ENCODE measurements at places on chromosomes 4 and X. TPM values are rescaled to one million over a fixed set of nuclear protein-coding genes. Genes with fewer than 3 reads are reported as not detected.

DNA sequence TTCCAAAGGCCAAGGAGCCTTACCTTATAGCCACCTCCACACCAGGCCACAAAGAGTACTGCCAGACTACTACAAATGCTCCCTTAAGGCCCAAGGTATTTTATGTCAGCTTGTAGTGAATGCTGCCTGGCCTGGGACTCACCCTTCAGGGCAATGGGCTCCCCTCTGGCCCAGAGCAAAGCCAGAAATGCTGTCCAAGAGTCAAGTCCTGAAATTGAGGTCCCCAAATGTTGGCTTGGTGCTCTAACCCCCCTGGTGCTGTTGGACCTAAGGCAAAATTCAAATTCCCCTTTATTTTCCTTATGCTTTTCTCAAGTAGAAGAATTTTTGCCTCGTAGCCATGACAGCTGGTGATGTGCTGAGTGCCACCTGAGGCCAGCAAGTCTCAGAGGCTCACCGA lies 1354.3 kb upstream of the DIAPH2 start:
- no peak for DNase-seq

DNA sequence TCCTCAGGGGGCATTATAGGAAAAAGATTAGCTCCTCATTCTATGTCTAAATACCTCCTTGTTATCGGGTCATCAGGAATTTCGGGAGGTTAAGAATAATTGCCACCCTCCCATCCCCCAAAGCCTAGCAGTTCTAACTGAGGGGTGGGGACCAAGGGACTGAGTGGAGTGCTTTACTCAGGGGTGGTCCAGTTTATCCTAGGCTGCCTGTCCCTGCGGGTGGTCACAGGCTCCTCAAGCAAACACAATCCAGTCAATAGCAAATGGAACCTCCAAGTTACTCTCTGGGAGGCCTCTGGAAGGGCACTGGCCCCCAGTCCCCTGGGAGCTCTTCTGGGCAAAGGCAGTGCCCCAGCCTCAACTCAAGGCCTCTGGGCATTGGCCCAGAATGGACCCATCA lies 6.7 kb downstream of the ELF4 start:
- no peak for DNase-seq

GRCh38 chrX:75784680-75785491 lies at the start of gene MAGEE2:
Gene MAGEE2, minus strand, starts transcription at chrX:75785254. Its CDS starts 203 bp downstream, at chrX:75785051.
- DNase-seq: no peak

ENPEP gene
- total RNA-seq: 1.4 TPM

FAM9B gene
- not detected for total RNA-seq
